ENCODE measurements at places on chromosomes 5 and 9.
A peak's percentile ranks its signal among the peaks of the same experiment; 100 is the strongest.

GRCh38 chr5:160260881-160261815, 31.8 kb downstream of the FABP6 start:
- no peak for DNase-seq

DNA sequence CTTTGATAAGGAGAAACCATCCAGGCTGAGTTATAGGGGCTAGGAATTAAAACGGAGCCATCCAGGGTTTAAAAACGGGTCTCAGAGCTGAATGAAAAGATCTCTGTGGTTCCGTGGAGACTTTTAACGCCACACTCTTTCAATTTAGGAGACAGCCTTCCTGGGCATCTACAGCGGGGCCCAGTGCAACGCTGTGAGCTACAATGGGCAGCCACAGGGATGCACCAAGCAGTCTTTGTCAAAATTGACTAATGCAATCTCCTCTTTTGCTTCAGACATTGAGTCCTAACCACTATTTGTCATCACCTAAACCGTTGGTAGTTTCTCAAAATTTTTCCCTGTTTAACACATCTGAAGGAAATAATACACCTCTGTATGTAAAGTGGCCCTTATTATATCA, 96.6 kb upstream of the ABCA1 start:
- no peak for DNase-seq

- DNase-seq, result no peak
Measured at GRCh38 chr9:81579381-81579780, 110.0 kb downstream of the TLE1 start.

- no peak for DNase-seq
Measured at GRCh38 chr5:68196876-68197275, 18.7 kb upstream of the PIK3R1 start.

DNA sequence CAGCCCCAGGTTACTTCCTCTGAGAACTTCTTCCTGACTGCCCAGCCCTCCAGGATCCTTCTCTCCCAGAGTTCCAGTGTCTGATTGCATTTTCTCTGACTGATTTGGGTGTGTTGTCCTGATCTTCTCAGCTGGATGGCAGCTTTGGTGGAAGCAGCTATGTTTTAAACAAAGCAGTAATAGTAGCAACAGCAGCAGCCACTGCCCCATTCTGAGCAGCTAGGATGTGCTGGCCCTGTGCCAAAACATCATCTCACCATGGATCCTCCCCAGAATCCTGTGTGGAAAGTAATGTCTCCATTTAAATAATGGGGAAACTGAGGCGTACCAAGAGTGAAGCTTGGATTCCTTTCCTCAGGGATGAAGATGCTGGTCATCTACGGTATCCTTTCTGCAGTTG, 46.4 kb upstream of the PSD2 start:
- peak; percentile 35 for DNase-seq

DNA sequence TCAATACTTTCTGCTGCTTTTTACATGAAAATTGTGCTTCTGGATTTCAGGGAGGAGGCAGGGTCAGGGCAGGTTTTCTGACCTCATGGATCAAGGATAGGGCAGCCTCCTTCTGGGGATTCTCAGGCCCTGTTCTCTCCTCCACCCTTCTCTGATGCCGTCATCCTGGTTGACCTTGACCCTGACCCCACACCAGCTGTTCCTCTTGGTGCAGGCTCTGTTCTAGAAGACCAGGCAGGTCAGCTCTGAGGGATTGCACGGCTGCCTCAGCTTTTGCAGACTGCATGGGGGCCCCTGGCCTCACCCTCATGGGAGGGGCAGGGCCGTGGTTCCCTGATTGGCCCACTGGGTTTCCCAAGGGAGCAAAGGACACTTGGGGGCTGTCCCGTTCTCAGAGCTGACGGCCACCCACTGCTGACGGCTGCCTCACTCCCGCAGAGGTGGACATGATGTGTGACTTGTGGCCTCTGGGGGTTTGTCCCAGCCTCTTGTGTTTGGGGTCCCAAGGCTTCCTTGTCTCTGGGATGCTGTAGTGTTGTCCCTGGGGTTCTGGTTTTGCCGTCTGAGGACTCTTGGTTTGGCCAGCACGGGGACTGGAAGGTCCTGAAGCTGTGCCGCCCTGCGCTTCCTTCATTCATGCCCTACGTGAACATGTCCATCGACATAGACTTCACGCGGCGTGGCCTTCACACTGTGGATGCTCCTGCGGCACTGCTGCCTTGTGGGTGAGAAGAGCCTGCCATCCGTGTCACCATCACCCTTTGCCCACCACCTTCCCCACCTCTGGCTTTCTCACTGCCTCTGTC, 34.5 kb downstream of the CEP72 start:
- DNase-seq, result no peak
